ENCODE measurements at places on chromosomes 6 and 20.

DNA sequence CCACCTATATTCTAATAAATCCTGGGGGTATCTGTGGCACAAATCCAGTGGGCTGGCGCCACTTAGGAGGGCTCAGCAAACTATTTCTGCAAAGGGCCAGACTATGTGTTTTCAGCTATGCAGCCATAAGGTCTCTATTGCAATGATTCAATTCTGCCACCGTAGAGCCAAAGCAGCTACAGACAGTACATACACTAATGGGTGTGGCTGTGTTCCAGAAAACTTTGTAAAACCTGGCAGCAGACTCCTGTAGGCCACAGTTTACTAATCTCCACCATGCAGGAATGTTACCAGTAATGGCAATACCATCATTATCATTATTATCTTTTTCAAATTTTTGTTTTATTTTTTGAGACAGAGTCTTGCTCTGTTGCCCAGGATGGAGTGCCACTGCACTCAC is 65.7 kb downstream of the SULF2 start:
- no peak for DNase-seq

GRCh38 chr6:115832786-115833185 is 227.9 kb downstream of the FRK start:
- no peak for DNase-seq

DNA sequence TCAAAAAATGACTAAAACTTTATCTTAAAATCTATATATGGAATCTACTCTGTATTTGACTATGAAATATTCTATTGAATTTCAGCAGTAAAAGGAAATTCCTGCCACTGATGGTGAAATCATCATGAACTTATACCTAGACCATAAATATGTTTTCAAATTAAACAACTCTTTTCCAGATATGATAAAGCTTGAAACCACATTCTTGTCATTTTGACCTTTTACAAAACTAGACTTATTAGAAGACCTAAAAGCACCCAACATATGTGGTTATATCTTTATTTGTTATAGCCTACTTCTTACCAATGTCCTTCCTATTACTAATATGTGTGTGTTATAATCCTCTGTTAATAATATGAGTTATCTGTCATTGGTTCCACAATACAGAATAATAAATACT is 35.3 kb downstream of the FRK start:
- DNase-seq: no peak

- DNase-seq: no peak
Measured at GRCh38 chr20:19019734-19020364, 192.6 kb upstream of the SLC24A3 start.

- no peak for DNase-seq
Measured at GRCh38 chr6:29553268-29554057, 6.1 kb downstream of the UBD start.

GRCh38 chr20:2131366-2131765 is 29.7 kb downstream of the STK35 start:
- no peak for DNase-seq

DNA sequence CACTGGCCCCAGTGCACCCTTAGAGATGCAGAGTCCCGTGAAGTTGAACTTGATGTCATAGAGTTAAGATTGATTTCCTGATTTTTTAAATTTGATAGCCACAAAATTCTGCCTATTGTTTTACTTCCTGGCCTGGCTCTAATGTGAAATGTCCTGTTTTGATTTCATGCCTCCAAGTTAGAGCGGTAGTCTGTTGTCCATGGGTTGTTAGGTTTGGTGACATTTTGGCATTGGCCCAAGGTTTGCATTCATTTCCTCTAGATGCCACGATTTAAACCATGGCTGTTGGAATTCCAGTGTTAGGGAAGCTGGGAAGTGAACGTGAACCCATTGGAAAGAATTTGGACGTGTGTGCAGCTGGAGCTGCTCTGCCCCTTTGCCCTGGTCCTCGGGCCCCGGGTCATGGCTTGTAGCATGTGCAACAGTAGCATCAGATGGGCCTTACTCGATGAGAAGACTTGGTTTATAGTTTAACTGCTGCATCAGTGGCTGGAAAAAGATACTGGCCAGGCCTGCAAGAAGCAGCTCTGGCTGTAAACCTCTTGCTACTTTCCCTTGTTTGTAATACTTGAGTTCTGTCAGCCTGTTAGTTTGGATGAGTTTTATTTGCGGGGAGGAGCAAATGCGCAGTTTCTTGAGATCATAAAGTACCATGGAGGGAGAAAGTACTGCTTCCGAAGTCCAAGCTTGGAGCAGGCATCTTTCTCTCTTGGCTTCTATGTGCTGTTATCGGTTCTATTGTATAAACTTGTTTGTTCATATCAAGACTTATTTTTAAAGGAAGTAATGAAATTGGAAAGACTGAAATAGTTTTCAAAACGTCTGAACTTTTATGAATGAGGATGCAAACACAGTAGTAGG is 121.4 kb upstream of the CLDN20 start:
- no peak for DNase-seq

GRCh38 chr20:49426395-49426794 is 56.1 kb downstream of the KCNB1 start:
- no peak for DNase-seq

DNA sequence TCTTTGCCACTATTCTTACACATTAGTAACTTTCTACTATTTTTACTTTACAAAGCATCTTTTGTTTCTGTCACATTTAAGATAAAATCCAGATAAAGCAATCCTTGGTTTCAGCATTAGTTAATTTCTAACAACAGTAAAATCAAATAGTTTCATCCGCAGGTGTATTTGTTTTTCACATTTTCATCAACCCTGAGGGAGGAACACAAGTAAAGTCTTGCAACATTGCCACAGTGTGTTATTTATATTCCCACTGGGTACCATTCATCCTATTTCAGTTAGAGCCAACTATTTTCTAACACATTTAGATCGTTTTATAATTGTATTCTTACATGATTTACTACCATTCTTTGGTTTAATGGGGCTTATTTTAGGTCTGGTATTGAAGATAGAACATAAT is 908.7 kb upstream of the CITED2 start:
- DNase-seq: no peak

DNA sequence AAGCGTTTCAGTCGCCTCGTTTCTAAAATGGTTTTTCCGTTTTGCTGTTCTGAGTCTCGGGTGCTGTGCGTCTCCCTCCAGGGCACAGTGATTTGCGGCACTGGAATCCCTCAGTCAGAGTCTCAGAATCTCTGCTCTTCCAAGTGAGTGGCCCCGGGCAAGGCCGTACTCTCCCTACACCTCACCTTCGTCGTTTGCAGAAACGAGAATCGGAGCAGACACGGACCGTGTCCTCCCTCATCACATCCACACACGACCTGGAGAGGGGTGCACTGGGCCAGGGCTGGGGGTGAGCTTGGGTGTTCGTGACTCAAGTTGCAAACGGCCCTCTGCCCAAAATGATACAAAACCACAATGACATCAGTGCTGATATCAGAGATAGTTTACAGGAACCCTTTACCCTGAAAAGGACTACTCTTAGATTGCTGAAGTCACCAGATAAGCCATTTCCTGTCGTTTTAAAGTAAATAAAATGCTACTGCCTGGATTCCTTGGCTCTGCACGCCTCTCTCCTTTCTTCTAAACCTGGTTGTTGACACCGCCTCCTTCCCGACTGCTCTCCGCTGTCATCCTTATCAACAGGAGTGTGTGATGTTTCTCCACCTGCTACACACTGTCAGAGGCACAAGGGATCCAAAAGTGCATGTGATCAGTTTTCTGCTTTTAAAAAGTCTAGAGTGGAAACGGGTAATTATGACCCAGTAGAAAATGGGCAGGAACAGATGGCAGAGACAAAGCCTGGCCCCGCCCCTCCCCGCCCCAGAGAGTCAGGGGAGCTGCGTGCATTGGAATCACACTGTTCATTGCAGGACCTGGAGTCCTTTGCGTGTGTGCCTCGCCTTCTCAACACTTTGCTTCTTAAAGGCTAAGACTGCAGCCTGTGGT is 38.4 kb downstream of the KIF25 start:
- DNase-seq: no peak

GRCh38 chr6:27214126-27214601 is 33.3 kb upstream of the PRSS16 start:
- no peak for DNase-seq

All from AG04449 (cell line).